ENCODE measurements at places on chromosomes 2 and 18. TPM values are rescaled to one million over a fixed set of nuclear protein-coding genes. Genes with fewer than 3 reads are reported as not detected.

ADGRF3 gene
- 0.08 TPM for total RNA-seq

ZFP36L2 gene
- total RNA-seq, result 12.6 TPM

POTEJ gene
- total RNA-seq, result not detected

ZNF385B gene
- total RNA-seq, result not detected

CDH2 gene
- 196 TPM for total RNA-seq

LRATD1 gene
- total RNA-seq, result 11.4 TPM

DSG4 gene
- total RNA-seq, result not detected

MYCN gene
- 2.3 TPM for total RNA-seq

VIT gene
- total RNA-seq, result not detected

SERPINB13 gene
- not detected for total RNA-seq

MRO gene
- not detected for total RNA-seq

SOWAHC gene
- 13.5 TPM for total RNA-seq

RGPD4 gene
- not detected for total RNA-seq

RFX8 gene
- 0.25 TPM for total RNA-seq

DNAJC5G gene
- total RNA-seq, result not detected

AKAIN1 gene
- total RNA-seq, result not detected

CHAC2 gene
- 7.2 TPM for total RNA-seq

GALNT14 gene
- 47.3 TPM for total RNA-seq

SPP2 gene
- total RNA-seq, result not detected

Data from kidney epithelial cell (primary cell).